ENCODE measurements at places on chromosomes 11 and 22. TPM values are rescaled to one million over a fixed set of nuclear protein-coding genes. Genes with fewer than 3 reads are reported as not detected.

- H3K27ac ChIP-seq: no peak overlapping the region
- H3K4me3 ChIP-seq: peak overlapping the region; percentile 27
- no peak for DNase-seq
These were observed 1.9 kb downstream of the PKP3 start for GRCh38 chr11:395866-396265.

- DNase-seq: no peak
- no peaks in the 10 kb centered on the region for H3K36me3 ChIP-seq
- H3K4me1 ChIP-seq: peaks cover 7% of the 10 kb centered on the region
These were observed 1.8 kb upstream of the KRTAP5-4 start for GRCh38 chr11:1623716-1624115.

DNA sequence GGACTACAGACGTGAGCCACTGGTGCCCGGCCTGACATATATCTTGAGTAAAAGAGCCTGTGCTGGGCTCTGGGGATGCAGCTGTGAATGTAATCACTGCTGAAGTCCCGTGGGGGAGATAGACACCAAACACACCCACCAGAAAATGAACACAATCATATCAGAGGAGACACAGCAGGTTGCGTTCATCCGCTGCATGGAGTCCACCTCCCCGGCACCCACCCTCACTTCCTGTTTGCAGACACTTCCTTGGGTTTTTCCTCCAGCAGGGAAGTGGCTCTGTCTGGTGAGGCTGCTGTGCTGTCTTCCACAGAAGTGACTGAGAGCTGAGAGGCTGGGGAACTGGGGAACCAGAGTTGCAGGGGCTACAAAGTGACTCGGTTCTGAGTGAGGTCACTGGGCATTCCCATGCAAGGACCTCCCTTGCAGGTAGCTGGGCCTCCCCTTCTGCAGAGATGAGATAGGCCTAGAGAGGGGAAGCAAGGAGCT lies 7.2 kb downstream of the MICALL1 start:
- H3K36me3 ChIP-seq: no peaks in the 10 kb centered on the region
- H3K4me3 ChIP-seq: no peak overlapping the region
- H3K4me1 ChIP-seq: peaks cover 10% of the 10 kb centered on the region
- H3K27ac ChIP-seq: no peak overlapping the region
- H3K27me3 ChIP-seq: no peaks in the 10 kb centered on the region
- no peak for DNase-seq

The SIK2 gene
- total RNA-seq: 9.9 TPM

- no peak overlapping the region for H3K27ac ChIP-seq
- DNase-seq: no peak
- no peaks in the 10 kb centered on the region for H3K27me3 ChIP-seq
- H3K4me3 ChIP-seq: no peak overlapping the region
These were observed 59.7 kb upstream of the TCF20 start for GRCh38 chr22:42330170-42330569.

DNA sequence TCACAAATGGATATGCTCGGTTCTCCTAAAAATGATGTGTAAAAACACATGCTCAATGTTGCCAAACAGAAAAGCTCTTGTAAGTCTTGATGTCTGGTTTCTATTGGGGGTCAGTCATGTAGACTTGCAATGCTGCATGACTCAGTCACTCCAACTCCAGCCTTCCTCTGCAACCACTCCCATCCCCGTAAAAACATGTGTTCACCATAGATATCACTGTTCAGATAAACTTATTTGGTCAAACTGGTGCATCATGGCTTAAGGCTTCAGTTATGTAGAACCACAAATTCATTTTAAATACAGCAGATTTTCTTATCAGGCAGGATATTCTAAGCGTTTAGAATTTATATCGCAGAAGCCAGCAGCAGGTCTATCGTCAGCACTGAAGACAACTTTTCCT lies 298.4 kb upstream of the LUZP2 start:
- H3K27ac ChIP-seq: no peak overlapping the region
- H3K27me3 ChIP-seq: no peaks in the 10 kb centered on the region
- H3K4me1 ChIP-seq: no peaks in the 10 kb centered on the region
- H3K36me3 ChIP-seq: no peaks in the 10 kb centered on the region
- no peak for DNase-seq

The GGTLC2 gene
- not detected for total RNA-seq

DNA sequence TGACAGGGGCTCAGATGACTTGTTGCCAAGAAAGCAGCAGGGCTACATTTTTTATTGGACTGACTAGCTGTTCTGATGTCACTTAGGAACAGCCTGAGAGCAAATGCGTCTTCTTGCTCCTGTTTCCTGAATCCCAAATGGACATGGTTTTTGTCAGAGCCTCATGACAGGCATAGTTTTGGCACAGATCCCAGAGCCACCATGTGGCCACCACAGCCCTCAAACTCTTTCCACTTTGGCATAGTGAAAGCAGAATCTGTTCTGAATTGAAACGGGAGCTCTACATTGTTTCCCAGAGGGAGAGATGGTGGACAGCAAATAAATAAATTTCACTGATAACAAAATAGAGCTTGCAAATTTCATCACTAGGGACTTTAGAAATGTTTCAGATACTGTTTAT lies 222.2 kb downstream of the C11orf87 start:
- no peaks in the 10 kb centered on the region for H3K27me3 ChIP-seq
- no peak overlapping the region for H3K27ac ChIP-seq
- no peaks in the 10 kb centered on the region for H3K36me3 ChIP-seq

GRCh38 chr11:20097319-20098221 lies 62.7 kb downstream of the DBX1 start:
- no peaks in the 10 kb centered on the region for H3K36me3 ChIP-seq
- H3K27me3 ChIP-seq: peaks cover 6% of the 10 kb centered on the region
- H3K27ac ChIP-seq: no peak overlapping the region
- H3K4me1 ChIP-seq: peaks cover 22% of the 10 kb centered on the region

GRCh38 chr11:3219281-3219892 lies 774 bp upstream of the MRGPRG start:
- no peak for DNase-seq
- no peak overlapping the region for H3K27ac ChIP-seq
- H3K4me1 ChIP-seq: peaks cover 12% of the 10 kb centered on the region
- no peaks in the 10 kb centered on the region for H3K27me3 ChIP-seq
- H3K36me3 ChIP-seq: no peaks in the 10 kb centered on the region

The MS4A6E gene
- not detected for total RNA-seq

GRCh38 chr22:43885786-43886185 lies 6.0 kb downstream of the PNPLA5 start:
- no peak for DNase-seq
- H3K27ac ChIP-seq: no peak overlapping the region
- no peaks in the 10 kb centered on the region for H3K36me3 ChIP-seq
- peaks cover 32% of the 10 kb centered on the region for H3K27me3 ChIP-seq
- H3K4me1 ChIP-seq: no peaks in the 10 kb centered on the region

The KRTAP5-2 gene
- not detected for total RNA-seq

The IRAG1 gene
- not detected for total RNA-seq

DNA sequence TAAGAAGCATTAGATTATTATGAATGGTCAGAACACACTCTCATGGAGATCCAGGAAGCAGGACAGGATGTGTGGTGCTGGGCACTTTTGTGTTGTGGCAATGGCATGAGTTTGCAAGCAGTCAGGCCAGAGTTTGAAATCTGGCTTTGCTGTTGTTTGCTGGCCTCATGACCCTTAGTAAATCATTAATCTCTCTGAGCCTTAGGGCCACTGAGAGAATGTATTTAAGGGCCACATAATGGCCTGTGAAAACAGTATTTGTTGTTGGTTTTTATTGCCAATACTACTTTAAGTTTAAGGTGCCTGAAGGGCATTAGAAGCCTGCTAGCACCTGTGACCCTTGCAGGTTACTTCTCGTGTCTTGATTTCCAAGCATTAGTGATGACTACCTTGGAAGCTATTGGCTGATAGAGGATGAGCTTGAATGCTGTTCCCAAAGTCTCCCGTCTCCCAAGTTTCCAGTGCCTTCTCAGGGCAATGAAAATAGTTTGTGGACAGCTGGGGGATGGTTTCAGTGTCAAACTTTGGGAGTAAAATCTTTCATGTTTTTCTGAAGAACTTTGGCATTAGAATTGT lies 24.6 kb downstream of the STIM1 start:
- peak overlapping the region; percentile 97 for H3K27ac ChIP-seq
- peaks cover 84% of the 10 kb centered on the region for H3K4me1 ChIP-seq
- H3K27me3 ChIP-seq: no peaks in the 10 kb centered on the region

Measured in activated T-cell treated with anti-CD3 and anti-CD28 coated beads, Interleukin-2, amount 50 U/mL, for 72 hours (primary cell).